ENCODE measurements at places on chromosomes 11 and 22.

- DNase-seq: peak; percentile 13
These were observed 3.6 kb downstream of the SEPTIN5 start for GRCh38 chr22:19717691-19718455.

DNA sequence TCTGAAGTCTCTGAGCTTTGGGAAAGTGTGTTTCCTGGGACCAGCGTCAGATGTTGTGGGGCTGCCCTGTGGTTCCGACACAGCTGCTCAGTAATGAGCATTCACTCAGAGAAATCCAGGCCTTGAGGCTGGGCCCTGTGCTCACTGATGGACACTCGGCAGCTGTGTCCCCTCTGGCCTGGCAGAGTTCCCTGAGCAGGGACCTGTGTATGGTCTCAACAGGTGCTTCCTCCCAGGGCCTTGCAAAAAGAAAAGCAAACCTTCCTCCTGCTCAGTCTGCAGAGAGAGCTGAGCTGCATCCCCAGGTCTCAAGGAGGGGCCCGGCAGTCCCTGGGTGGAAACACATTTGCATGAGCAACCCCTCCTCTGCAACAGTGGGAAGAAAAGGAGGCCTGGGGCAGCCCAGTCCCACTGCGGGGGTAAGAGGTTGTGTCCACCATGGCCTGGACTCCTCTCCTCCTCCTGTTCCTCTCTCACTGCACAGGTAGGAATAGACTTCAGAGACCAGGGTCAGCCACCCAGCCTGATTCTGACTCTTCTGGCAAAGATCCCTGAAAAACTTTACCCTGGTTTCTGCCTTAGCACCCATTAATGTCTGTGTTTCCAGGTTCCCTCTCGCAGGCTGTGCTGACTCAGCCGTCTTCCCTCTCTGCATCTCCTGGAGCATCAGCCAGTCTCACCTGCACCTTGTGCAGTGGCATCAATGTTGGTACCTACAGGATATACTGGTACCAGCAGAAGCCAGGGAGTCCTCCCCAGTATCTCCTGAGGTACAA is 131.2 kb downstream of the VPREB1 start:
- DNase-seq: no peak

DNA sequence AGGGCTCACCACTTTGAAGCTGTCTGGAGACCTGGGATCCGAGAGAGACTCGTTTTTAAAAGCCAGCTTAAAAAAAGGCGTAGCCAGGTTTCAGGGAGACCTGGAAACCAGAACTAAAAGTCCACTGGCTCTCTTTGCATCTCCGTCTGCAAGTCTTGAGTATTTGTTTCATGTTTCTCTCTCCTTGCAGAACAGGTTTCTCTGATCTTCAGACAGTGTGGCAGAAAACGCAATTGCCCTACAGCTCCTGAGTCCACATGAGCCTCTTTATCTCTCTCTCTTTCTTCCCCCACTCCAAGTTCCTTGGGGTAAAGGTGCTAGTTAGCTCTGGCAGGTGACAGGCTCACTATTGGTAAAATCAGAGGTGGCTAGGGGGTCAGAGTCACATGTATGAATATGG is 67.0 kb upstream of the AMPD3 start:
- no peak for DNase-seq

DNA sequence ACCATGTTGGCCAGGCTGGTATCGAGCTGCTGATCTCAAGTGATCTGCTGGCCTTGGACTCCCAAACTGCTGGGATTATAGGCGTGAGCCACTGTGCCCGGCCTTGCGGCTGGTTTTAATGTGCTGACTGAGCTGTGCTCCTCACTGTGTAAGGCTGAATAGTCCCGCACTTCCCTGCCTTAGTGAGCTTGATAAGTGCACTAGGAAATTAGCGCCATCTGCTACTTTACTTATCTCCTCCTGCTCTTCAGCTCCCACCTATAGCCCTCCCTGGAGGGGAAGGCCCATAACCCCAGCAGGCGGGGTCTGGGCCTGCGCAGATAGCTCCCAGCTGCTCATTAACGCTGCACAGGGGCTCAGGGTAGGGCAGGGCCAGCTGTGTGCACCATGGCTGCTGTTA is 49.4 kb downstream of the CLMP start:
- no peak for DNase-seq

DNA sequence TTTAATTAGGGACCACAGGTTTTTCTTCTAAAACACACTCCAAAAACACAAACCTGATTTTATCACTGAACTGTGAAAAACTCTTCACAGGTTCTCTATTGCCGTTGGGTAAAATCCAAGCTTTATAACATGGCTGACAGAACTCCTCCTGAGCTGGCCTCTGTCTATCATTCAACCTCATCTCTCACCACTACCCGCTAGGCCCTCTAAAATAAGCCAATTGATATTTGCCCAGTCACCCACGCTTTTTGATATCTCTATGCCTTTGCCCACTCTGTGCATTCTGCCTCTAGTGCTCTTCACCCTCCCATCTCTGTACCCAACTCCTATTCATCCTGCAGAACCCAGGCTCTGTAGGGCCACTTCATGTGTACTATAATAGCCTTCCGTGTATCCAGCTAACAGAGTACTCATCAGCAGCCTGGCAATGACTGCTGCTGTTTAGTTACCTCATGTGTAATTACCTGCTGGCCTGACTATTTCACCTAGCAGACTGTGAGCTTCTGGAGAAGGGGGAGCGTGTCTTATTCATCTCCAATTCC is 1.1 kb upstream of the CNGA4 start:
- no peak for DNase-seq

- no peak for DNase-seq
These were observed 80.1 kb downstream of the C2CD3 start for GRCh38 chr11:74090701-74091100.

- DNase-seq: no peak
These were observed 107.8 kb downstream of the SYN3 start for GRCh38 chr22:32950366-32950765.

DNA sequence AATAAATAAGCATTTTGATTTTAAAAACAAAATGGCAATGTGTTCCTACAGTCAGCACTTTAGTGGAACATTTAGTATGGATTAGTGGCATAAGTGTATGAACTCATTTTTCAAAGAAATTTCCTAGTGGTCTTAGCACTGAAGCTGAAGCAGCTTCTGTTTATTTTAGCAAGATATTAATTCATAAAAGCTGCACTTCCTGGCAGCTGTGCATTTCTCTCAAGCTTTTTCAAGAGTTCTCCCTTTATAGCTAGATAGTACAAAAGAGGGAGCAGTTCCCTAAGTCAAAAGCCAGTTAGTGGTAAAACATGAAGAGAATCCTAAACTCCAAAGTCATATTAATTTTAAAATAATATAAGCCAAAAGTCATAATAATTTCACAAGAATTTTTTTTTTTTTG is 1036.0 kb upstream of the CCDC90B start:
- DNase-seq: no peak

DNA sequence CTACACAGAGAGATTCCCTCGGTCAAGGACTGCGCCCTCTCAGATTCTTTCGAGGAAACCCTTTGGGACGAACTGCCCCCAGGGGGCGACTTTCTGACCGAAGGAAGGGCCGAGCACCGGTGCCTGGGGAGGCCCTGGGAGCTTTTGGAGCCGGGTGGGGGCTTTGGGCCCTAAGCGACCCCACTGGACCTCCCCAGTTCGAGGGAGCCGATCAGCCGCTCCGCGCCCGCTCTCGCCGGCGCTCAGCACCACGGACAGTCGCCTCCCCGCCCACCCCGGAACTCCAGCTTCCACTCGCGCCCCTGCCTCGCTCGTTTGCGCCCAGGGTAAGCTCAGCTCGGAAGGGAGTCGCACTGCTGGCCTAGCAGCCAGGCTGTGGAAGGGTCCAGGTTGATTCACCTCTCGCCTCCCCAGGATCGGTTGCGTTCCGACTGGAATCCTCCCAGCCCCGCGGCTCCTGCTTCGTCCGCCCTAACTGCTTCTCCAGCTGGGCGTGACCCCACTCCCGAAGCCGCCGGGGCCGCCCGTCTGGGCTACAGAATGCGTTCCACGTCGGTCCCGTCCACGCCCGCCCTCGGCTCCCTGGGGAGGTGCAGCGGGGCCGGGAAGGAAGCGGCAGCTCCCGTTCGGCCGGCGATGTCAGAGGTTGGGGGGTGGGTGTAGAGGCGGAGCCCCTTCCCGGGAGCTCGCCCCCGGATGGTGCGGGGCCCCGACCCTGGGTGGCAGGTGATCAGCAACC is 428 bp downstream of the SCN3B start:
- DNase-seq: no peak

GRCh38 chr11:24124876-24125275 is 372.0 kb upstream of the LUZP2 start:
- no peak for DNase-seq

DNA sequence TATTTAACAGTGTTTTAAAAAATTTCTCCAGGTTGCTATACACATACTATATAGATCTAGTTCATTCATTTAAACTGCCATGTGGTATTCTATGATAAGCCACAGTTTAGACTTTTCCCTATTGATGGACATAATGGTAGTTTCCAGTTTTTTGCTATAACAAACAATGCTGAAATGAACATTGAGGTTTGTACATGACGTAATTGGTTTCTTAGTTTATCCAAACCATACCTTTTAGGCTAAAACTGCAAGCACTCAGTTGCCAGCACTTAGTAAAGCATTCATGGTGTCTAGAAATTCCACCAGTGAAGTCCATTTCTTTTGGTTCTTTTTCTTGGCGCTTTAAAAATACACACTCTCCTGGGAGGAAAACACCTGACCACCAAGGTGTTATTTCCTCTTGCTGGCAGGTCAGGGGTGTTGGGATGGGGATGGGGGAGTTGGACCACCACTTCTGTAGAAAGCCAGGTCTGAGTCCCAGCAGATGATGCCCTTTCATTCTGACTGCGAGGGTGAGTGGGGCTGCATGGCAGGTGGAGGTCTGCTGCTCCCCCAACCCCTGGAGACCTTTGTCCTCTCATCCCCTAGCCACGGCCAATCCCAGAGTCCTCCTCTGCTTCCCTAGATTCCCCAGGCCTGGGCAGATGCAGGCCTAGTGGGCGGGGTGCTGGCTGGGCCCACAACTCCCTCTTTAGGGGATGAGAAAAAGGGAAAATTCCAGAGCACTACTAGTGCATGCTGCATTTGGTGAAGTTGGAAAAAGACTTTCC is 41.1 kb downstream of the C11orf91 start:
- DNase-seq: no peak

GRCh38 chr11:108500169-108500568 is 2.0 kb upstream of the POGLUT3 start:
- no peak for DNase-seq

DNA sequence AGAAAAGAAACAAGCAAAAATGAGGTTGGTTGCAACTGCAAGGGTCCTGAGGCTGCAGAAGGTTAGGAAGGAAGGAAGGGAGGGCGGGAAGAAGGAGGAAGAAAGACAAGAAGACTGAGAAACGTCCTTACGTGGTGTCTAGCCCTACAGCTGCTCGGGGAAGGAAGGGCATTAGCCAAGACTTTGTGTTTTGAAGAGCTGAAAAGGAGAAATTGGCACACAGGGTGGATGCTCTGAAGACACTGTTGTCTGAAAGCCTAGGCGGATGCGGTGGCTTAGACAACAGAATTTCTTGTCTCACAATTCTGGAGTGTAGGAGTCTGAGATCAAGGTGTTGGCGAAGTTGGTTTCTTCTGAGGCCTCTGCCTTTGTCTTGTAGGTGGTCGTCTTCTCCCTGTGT is 60.7 kb downstream of the MCM5 start:
- no peak for DNase-seq

- DNase-seq: no peak
These were observed 12.7 kb downstream of the CCDC73 start for GRCh38 chr11:32781721-32782120.

DNA sequence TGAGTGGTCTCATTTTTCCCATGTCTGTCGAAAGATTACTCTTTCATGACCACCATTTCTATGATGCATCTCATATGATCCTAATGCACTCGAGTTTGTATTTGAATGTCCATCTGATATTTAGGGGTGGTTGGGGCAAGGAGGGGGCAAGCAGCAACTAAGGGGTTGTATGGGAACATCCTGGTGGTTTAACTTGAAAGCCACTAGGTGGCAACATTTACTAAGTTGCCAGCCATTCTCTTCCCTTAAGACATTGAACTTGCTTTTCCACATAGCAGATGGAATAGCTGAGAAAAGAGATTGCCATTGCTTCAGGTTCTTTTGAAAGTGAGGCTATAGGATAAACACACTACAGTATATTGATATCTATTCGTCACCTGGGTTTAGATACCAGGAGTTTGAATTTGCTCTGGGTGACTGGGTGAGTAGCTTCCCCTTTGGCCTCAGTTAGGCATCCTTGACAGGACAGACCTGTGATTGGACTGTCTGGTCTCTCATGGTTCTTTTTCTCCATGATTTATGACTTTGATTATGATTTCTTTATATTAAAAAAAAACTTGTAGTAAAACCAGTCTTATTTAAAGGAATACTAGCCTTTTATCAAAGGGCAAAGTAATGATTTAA is 32.4 kb downstream of the NF2 start:
- no peak for DNase-seq

DNA sequence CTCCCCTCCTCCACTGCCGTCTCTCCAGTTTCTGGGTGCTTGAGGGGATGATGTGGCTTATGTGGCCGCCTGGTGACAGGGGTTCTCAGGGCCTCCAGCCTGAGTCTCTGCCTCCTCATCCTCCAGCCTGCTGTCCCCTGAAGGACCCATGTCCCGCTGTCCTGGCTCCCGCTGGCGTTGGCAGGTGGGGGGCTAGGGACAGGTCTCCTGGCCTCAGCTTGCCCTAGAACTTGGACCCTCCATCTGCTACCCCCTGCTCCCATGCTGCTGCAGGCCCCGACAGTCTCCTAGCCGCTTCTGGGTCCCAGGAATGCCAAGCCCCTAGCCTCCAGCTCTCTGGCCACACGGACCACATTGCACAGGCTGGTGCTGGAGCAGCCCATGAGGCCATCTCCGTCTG is 13.9 kb upstream of the CELSR1 start:
- DNase-seq: no peak

- no peak for DNase-seq
These were observed 11.7 kb upstream of the MRPL23 start for GRCh38 chr11:1935156-1936071.

DNA sequence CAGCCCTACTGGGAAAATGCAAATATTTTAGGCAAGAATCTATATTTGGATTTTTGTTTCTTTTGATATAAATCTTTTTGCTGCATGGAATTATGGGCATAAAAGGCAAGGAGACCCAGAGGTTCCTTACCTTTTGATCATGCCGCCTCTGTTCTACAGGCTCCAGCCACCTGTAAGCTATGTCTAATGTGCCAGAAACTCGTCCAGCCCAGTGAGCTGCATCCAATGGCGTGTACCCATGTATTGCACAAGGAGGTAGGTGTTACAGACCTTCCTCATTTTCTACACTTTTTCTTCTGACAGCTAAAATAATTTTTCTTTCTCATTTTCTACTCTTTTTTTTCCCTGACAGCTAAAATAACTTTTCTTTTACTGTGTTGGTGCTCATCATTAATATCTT is 8.2 kb upstream of the BACE1-AS start:
- no peak for DNase-seq
